Colonic mucosa (tissue), 4 donors: ENCODE measurements at places on chromosomes 7 and 10. TPM values are rescaled to one million over a fixed set of nuclear protein-coding genes. Genes with fewer than 3 reads are reported as not detected.

Gene MET
- 38.3 TPM for total RNA-seq

Gene ERCC6
- total RNA-seq = 16.4 TPM

Gene PDE6C
- not detected for total RNA-seq

Gene WIPF3
- total RNA-seq = 1.6 TPM

Gene NOS3
- 4.2 TPM for total RNA-seq

Gene MRC1
- total RNA-seq = 9.2 TPM

Gene OR6B1
- total RNA-seq = not detected

Gene MNX1
- total RNA-seq = 27.4 TPM

Gene PLEKHS1
- total RNA-seq = 0.84 TPM

Gene RNF133
- 0.32 TPM for total RNA-seq

Gene MBL2
- not detected for total RNA-seq

Gene KRIT1
- 27.5 TPM for total RNA-seq

Gene LRIT1
- total RNA-seq = not detected

Gene MSRB2
- total RNA-seq = 29.2 TPM

Gene FAM237B
- not detected for total RNA-seq

- no peak for DNase-seq
Measured at GRCh38 chr7:38187794-38188440, 9.9 kb downstream of the STARD3NL start.

GRCh38 chr7:150514748-150515222 lies at the start of gene GIMAP7:
Gene GIMAP7, plus strand, starts transcription at chr7:150514872. Its CDS starts 5,103 bp downstream, at chr7:150519975.
- peak; percentile 46 for DNase-seq

DNA sequence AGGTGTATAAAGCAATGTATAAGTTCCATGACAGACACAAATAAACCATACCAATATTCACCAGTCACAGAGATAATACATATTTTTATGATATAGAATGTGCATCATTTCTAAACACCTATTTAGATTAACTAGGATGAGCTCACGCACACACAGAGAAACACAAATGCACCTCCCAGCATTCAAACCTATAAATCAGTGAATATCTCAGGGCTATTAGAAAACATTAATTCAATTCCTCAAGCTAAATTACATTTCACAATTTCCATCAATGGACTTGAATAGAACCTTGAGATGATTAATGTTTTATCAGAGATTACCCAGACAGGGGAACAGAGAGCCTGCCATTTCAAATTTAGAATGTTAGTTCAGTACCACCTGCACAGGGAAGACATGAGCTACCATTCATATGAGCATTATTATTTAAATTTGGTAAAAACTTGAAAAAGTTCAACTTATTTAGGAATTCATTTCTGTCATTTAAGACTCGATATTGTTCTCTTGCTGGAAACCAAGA lies 221.7 kb downstream of the PARD3 start:
- DNase-seq = no peak

GRCh38 chr7:30412782-30413504 lies 65.6 kb downstream of the NOD1 start:
- DNase-seq = no peak

DNA sequence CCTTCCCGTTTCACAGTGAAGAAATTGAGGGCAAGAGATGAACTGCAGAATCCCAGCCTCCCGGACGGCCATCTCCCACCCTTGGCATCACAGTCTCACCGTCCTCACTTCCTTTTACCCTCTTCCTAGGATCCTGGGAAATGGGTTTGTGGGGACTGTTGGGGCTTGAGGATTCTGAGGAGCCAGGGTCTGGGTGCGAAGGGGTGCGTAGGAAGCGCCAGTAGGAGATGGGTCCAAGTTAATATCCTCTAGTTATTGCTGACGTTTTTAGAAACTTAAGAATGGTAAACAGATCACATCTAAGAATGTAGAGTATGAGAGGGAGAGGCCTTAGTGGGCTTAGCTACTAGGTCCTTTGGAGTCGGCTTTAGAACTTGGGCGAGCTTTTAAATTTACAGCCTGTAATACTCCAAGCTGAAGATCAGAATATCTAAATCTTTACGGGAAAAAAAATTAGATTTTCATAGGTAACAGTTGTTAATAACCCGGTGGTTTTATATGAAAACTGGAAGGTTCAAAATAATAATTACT lies 696 bp downstream of the MALSU1 start:
- DNase-seq = no peak

GRCh38 chr10:30374353-30374752 lies 25.3 kb upstream of the MTPAP start:
- DNase-seq = no peak

GRCh38 chr10:69744971-69745370 lies 56.7 kb upstream of the COL13A1 start:
- no peak for DNase-seq

DNA sequence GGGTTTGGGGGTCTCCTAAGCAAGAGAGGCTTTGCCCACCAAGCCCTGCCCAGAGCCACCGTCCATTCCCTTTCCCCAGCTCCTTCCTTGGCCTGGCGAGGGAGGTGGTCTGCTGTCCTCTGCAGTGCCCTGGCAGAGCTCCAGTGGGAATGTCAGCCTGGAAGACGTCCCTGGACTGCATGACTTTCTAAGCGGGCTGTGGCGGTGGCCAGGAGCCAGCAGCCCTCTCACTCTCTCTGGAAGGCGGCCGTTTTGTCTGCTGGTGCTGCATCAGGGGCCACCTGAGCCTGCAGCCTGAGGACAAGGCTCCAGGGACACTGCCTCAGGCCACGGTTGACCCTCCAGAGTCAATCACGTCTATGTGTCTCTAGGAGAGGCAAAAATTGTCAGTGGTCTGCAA lies 271.0 kb downstream of the SKAP2 start:
- DNase-seq = no peak

DNA sequence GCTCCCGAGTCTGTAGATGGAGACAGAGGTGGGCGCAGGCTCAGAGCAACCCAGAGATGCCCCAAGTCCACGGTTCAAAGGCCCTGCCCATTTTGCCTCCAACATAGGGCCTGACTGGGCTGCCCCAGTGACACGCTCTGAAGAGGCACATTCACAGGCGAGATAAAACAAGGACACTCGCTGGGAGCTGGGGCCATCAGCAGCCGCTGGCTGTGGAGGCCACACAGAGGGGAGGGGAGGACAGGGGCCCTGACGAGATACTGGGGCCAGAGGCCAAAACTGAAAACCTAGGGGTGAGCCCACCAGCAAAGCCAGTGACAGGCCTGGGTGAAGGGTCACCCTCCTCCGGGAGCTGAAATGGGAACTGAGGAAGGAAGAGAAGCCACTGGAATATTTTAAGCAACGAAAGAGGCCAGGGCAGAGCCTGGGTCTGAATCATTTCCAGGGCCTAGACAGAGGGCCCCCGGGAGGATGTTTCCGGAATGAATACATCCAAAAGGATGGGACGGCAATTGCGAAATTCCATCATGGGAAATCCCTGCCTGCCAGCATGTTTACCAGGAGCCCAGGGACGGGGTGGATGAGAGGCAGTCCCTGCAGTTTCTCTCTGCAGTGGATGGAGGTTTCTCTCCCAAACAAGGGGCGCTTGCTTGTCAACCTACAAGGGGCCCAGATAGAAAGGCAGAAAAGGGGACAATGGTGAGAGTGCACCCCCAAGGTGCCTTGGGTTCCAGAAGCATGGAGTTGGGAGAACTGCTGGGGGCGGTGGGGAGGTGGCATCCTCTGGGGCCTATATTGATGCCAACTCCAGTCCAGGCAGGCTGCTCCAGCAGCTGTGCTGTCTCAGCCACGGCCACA lies 29.0 kb upstream of the HSPA12A start:
- peak; percentile 50 for DNase-seq

DNA sequence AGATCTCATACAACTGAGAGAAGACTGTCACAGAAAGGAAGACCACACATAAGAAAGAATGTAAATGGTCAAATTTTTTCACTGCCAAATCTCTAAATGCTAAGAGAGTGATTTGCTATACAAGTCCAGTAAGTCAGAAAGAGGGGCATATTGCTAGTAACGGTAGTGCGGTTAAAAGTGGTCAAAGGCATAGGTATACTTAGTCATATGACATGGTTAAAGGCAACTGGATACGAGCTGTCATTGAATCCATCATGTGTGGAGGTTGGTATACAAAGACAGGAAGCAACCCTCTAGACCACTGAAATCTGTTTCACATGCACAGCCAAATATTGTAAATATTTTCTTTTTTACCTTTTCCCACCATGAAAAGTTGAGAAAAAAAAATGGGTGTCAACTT lies 4.8 kb downstream of the INHBA start:
- DNase-seq = no peak

DNA sequence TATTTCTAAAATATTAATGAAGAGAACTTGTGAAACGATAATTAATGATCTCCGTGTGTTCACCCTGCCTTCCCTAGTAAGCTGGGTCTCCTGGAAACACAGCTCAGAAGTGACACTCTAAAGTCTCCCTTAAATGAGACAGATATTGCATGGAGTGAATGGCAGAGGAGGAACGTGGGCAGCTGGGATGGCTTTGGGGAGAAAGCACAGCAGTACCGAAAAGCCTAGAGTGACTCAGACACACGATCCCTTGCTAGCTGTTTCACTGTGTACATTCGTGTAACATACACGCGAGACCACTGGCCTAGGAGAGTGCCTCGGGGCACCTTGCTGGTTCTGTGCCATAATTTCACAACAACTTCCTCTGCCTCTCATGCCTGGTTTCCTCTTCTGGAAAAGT lies 199.9 kb upstream of the TCERG1L start:
- no peak for DNase-seq

DNA sequence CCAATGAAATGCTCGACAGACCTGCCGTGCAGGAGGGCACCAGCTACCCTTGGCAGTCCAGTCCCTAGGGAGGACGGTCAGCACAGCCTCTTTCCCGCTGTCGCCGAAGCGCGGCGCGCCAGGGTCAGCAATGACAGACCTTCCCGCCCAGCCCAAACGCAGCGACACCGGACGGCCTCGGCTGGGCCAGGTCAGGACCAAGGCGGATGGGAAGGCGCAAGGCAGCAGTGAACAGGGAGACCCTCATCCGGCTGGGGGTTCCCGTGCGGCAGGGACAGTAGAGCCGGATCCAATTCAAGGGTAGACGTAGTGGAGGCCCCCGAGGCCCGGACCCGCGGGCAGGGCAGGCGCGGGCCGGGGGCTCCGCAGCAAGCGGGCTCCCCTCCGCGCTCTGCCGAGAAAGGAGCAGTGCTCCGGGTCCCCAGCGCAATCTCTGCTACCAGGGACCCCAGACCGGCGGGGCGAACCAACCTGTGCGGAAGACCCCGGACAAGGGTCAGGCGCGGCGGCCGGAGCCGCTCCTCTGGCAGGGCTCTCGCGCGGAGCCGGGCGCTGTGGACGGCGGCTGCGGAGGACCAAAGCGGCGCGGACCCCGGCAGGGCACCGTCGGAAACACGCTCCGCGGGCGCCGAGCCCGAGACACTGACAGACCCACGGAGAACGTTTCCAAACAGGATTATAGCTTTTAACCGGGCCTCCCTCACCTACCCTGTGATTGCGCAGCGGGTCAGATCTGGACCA lies at the start of gene SEC31B:
Gene SEC31B (minus strand): TSS at position 551 of the 741 bp plus-strand sequence. CDS start 2,909 bp downstream, outside the sequence.
- peak; percentile 30 for DNase-seq

DNA sequence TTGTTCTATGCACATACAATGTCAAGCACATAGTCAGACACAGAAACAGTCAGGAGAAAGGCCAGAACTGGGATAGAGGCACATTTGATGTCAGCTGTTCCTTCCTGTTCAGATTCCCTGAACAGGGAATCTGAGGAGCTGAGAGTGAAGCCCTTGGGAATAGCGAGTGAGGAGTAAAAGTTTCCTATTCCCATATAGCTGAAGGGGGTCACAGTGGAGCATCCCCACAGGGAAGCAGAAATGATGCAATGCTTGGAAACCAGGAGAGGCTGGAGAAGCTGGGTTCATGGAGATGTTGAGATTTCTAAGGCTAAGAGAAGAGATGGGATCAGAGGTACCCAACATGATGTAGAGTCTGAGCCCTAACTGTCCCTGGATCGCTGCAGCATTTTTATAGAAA lies 11.3 kb upstream of the PRXL2A start:
- DNase-seq = no peak

GRCh38 chr10:113305871-113306270 lies 247.0 kb upstream of the HABP2 start:
- DNase-seq = no peak

DNA sequence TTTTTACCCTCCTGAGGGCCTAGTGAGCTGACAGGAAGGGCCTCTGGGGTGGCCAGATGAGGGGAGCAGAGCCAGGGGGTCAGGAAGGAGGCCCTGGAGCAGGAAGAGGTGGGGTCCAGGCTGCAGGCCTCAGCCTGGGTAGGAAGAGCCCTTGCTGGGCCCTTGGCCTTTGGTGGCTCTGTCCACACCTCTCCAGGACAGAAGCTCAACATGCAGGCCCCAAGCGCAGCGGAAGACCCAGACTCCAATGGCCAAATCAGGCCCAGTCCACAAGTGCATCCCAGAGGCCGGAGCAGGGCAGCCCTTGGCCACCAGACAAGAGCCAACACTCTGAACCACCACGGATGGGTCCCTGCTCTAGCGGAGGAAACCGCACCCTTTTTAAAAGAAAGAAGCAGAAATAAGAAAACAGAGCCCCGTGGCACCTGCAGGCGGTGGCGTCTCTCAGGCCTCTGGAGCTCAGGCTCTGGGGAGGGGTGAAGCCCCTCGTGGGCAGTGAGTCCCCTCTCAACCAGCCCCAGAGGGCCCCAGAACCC lies 52.8 kb downstream of the FOXL3 start:
- no peak for DNase-seq

- no peak for DNase-seq
Measured at GRCh38 chr7:79749856-79750255, 296.4 kb upstream of the MAGI2 start.

- no peak for DNase-seq
Measured at GRCh38 chr7:158362912-158363905, 224.4 kb downstream of the PTPRN2 start.

DNA sequence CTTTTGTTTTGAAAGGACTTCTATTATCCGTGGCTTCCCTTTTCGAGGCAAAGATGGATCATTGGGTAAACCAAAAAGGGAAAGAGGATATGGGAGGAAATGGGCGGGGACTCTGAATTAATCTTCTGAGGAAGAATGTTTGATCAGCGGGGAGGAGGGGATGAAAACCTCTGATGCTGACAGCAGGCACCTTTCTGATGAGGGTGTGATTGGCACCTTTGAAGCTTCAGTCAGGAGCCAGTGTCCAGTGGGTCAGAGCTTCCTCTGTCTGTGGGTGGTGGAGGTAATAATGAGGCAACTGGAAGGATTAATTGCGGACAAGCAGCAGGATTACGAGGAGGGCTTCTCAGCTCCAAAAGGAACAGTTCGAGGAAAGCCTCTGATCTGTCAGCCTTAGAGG lies 877.6 kb downstream of the LRMDA start:
- no peak for DNase-seq

- DNase-seq = peak; percentile 32
Measured at GRCh38 chr7:18352339-18353255, 143.0 kb upstream of the HDAC9 start.

- no peak for DNase-seq
Measured at GRCh38 chr7:4766666-4767519, 8.5 kb upstream of the AP5Z1 start.

DNA sequence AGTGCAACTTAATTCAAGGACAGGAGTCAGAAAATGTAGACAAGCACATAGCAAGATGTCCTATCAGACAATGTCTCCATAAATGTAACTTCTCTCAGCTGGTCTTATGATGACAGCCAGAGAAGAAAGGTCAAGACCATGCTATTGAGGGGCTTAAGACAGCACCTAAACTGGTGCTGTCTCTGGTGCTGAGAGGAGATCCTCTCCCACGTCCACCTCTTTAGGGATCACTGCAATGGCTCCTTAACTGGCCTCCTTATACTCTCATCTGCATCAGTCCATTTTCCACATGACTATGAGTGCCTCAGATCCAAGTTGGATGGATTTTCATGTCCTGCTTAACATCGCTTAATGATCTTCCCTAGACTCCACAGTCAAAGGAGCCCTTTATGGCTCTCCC lies 210.6 kb downstream of the ARL4A start:
- DNase-seq = no peak
